Left renal pelvis (tissue), 4 donors: ENCODE measurements at places on chromosomes 2 and 18. TPM values are rescaled to one million over a fixed set of nuclear protein-coding genes. Genes with fewer than 3 reads are reported as not detected.

COL4A3 gene
- 44.5 TPM for polyA plus RNA-seq

ATP8B1 gene
- 29.6 TPM for polyA plus RNA-seq

UGT1A4 gene
- polyA plus RNA-seq, result not detected

MYO3B gene
- polyA plus RNA-seq, result 9.2 TPM

ARHGAP15 gene
- 3.4 TPM for polyA plus RNA-seq

CHRNG gene
- 1.3 TPM for polyA plus RNA-seq

CD207 gene
- polyA plus RNA-seq, result 0.09 TPM

G6PC2 gene
- polyA plus RNA-seq, result not detected

SKA1 gene
- 6.5 TPM for polyA plus RNA-seq

TWIST2 gene
- 46.3 TPM for polyA plus RNA-seq

CTIF gene
- 14.6 TPM for polyA plus RNA-seq

DLGAP1 gene
- 4.1 TPM for polyA plus RNA-seq

LAMA3 gene
- polyA plus RNA-seq, result 2.3 TPM

GALNT13 gene
- polyA plus RNA-seq, result 6.7 TPM

ARL5A gene
- 43.7 TPM for polyA plus RNA-seq

DNA sequence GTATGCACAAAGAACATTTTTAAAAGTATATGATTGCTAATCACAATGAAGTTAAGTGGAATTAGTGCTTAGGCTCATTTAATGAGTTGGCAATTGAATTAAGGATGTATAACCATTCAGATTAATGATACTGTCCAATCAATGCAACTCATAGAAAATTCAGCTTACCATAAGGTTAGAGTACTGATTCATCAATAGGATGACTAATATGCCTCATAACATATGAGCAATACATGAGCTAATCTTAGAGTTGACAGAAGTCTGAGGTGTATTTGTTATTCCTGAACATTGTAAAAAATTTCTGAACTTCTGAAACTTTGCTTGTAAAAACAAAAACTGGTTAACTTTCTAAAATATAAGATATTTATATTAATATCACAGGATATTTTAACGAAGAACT, 118.3 kb upstream of the NETO1 start:
- DNase-seq, result no peak

DNA sequence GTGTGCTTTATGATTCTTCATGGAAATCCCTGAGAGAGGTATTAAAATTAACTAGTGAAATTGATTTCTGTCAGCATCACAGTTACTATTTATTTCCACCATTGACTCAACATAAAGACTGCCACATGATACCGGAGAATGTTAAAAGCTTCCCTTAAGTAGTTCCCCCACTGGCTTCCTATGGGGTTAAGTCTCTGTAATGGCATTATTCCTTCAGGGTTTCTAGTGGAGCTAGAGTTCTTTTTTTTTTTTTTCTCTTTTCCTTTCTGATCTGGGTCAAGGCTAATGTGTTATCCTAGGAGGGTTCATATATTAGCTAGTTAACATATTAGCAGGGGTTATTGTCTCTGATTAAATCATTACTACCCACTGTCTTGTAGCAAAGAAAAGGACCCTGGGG, 1919.1 kb upstream of the PIK3C3 start:
- DNase-seq, result no peak

GRCh38 chr18:56815926-56816325, 164.8 kb downstream of the WDR7 start:
- DNase-seq, result no peak

GRCh38 chr2:48440103-48440390, 89.9 kb upstream of the STON1 start:
- DNase-seq, result no peak

GRCh38 chr2:48589170-48589767, 28.4 kb upstream of the GTF2A1L start:
- DNase-seq, result no peak

DNA sequence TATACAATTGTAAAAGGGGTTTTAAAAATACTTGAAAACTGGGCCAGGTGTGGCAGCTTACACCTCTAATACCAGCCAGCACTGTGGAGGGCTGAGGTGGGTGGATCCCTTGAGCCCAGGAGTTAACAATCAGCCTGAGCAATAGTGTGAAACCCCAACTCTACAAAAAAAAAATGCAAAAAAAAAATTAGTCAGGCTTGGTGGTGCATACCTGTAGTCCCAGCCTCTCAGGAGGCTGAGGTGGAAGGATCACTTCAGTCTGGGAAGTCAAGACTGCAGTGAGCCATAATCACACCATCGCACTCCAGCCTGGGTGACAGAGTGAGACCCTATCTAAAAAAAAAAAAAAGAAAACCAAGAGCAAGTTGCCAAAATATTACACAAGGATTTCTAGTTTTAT, 182.7 kb downstream of the UBE2E3 start:
- no peak for DNase-seq

DNA sequence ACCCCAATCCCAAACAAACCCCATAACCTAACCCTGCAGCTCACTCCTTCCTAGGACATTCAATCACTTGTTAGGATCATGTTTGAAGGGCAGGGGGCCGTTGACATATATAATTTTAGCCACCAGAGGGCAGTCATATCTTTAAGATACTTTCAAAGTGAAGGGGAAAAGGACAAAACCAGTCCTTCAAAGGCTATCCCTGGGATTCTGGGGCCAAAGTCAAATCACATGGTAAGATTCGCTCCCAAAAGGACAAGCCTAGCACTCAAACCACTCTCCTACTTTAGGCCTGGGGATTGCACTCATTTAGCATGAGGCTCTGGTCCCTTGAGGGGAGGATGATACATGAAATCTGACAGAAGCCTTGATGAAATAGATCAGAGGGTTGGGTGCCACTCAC, 44.6 kb downstream of the HAUS1 start:
- no peak for DNase-seq

DNA sequence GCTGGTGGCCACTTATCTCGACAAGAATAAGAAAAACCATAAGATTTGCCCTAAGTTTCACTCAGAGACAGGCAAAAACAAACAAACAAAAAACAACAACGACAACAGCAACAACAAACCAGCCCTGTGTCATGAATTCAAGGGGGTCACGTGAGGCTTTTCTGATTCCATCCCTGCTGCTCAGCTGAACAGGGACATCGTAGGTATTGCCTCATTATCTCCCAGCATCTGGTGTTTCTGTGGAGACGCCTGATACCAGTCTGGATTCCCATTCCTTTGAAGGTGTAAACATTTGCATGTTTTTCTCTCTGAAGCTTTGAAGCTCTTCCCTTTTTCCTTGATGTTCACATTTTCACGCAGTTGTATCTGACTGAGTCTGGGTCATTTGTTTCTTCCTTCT, 117.4 kb downstream of the KCNF1 start:
- no peak for DNase-seq

DNA sequence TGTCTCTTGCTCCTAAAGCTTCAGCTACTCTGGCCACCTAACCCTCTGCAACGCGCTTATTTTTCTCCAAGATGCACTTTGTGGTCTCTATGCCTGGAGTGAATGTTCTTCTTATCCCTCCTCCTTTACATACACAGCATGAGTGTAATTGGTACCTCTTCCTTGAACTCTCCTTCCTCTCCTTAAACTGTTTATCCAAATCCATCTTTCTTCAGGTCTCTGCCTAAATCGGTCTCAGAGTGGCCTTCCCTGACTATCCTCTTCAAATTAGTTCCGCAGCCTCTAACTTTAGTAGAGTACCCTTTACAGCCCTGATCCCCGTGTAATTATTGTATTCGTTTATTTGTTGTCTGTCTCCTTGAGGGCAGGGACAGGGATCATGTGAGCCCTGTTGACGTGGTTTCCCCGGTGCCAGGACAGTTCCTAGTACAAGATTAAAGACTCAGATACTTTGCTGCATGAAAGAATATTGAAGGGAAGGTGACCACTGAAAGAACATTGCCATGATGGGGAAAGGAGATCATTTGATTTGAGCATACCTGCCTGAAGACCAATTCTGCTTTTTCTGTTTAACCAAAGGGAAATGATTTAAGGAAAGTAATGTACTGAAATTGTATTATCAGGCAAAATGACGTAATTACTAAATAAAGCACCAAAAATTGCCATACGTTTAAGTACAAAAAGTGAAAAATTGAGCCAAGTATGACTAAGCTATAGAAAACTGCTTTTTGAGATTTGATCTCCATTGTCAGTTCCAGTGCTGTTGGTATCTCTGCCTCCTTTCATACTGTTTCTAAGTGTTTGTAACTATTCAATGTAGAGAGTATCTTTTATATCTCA, 1.2 kb downstream of the CNOT9 start:
- no peak for DNase-seq

- no peak for DNase-seq
Measured at GRCh38 chr18:30889519-30890301, 152.8 kb downstream of the DSC3 start.

GRCh38 chr2:46610021-46610420, 130.7 kb downstream of the TMEM247 start:
- DNase-seq, result no peak

DNA sequence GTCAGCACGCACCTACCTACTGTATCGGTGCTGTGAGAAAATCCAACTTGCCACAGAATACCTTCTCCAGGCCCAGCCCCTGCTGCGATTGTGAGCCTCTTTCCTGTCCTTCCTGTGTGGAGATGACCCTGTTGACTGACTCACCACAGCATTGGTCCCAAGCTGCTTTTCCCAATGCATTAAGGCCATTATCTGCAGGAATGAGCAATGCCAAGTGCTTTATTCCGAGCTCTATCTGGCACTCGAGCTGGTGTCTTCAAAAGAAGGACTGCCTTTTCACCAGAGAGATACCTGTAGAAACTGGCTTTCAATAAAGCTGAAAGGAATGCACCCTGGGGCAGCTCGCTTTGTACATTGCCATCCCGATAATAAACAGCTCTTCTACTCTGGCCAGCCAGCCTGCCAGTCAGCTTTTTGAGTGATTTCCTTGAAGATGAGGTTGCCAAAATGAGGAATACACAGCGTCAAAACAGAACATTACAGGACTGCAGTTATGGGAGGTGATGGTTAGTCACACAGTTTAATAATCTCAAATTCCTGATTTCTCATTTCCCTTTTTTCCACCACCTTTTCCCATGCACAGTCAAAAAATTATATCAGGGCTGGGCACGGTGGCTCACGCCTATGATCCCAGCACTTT, 8.3 kb upstream of the RNF103 start:
- no peak for DNase-seq

DNA sequence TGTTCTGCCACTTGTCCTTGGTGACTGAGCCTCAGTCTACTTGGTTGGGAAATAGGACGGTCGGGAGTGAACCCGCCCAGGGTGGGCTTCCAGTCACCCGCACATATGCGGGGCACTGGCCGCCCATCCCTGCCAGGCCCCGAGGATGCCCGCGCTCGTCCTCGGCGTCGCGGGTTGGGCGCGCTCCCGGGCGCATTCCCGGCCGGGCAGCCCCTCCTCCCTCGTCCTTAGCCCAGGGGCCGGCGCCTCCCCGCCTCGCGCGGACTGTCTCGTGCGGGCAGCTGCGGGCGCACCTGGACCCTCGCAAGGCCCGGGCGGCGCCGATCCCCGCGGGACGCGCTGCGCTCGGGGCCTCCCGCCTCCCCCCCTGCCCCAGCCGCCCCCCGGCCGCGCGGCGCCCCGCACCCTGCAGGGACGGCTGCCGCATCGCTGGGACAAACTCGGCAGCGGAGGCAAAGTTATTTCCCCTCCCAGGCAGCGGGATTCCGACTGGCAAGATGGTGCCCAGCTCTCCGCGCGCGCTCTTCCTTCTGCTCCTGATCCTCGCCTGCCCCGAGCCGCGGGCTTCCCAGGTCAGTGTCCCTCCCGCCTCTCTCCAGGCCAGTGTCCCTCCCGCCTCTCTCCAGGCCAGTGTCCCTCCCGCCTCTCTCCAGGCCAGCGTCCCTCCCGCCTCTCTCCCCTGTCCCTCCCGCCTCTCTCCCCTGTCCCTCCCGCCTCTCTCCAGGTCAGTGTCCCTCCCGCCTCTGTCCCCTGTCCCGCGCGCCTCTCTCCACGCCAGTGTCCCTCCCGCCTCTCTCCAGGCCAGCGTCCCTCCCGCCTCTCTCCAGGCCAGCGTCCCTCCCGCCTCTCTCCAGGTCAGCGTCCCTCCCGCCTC, at the start of gene FBLN7:
TSS of gene FBLN7 (plus strand) at position 227 of the 874 bp plus-strand sequence. CDS start at position 498, 271 bp downstream.
- DNase-seq, result no peak

DNA sequence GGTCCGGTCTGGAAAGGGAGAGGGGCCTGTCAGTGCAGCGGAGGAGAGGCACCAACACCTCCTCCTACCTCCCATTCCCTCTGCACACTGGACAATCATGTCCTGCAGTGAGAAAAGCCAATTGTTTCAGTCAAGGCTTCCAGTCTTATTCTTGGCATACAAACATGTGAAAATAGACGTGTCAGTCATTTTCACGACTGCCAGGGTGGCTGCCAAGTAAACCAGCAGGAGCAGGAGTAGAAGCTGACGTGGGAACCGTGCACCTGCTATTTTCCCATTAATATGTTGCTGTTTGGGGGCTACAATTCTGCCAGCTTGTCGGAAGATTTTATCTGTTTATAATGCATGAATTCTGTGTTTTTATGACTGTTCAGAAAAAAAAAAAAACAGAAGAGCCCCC, 202.3 kb downstream of the SPP2 start:
- no peak for DNase-seq

- no peak for DNase-seq
Measured at GRCh38 chr2:9107168-9108025, 99.2 kb upstream of the ASAP2 start.

- no peak for DNase-seq
Measured at GRCh38 chr2:234983011-234983726, 31.4 kb downstream of the SH3BP4 start.

DNA sequence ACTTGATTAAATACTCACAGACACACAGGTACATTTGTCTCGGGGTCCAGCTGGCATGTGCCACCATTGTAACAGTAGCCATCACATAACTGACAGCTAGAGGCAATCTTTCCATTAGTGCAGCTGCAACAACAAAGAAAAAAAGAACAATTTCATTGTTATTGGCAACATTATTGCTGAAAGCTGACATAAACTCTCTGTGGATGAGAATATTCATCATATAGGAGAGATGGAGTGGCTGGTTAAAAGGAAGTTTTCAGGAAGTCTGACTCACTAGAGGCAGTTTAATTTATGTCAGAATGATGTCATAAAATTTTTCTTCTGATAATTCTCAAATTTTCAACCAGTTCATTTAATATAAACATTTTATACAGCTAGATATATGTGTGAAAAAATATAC, 1490.0 kb upstream of the NXPH2 start:
- no peak for DNase-seq
